Activated CD4-positive, alpha-beta T cell treated with anti-CD3 and anti-CD28 coated beads for 24 hours (primary cell): ENCODE measurements at places on chromosomes 2 and 18.

DNA sequence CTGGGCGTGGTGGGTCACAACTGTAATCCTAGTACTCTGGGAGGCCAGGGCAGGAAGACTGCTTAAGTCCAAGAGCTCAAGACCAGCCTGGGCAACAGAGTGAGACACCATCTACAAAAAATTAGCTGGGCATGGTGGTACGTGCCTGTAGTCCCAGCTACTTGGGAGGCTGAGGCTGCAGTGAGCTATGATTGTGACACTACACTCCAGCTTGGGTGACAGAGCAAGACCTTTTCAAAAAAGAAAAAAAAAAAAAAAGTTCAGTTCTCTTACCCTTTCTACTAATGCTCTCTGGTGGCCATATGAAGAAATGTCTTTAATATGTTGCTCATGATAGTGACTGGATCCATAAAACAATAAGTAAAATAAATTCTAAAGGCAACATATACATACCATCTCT lies 14.9 kb downstream of the TYW5 start:
- DNase-seq = no peak

DNA sequence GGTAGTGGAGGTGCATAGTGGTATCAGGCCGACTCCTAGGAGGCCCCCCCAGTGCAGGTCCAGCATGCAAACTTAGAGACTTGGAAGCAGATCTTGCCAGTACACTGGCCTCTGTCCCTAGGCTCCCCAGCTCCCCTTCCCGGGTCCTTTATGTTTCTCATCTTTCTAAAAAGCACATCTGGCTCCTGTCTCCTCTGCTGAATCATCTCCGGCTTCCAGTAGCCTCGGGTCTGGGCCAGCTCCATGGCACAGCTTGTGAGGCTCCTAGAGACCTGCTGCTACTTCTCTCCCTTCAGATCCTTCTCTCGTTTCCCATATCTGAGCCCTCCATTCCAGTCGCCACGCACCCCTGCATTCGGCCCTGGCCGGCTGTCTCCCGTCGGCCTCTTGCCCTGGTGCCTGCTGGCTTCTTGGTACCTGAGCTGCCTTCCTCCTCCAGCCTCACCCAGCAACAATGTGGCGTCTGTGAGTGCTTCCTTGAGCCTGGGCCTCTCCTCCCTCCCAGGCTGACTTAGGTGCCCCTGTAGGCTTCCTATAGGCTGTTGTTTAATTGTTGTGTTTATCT lies 6.6 kb downstream of the TRAF3IP1 start:
- no peak for DNase-seq

- no peak for DNase-seq
These were observed 245.5 kb upstream of the KCNJ3 start for GRCh38 chr2:154452906-154453493.

DNA sequence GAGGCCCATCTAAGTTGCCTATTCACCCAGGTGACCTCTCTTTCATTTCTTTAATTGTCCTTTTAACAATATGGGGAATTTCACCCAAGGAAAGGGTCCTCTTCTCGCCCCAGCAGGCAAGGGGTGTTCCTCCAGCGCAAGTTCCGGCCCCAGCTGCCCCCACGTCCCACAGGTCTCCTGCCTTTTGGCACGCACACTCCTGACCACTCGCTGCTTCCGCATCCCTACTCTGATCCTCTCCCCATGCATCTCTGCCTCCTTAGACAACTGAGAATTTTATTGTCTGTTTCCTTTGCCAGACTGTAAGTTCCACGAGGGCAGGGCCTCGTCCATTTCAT lies 684 bp upstream of the ARPC2 start:
- no peak for DNase-seq

DNA sequence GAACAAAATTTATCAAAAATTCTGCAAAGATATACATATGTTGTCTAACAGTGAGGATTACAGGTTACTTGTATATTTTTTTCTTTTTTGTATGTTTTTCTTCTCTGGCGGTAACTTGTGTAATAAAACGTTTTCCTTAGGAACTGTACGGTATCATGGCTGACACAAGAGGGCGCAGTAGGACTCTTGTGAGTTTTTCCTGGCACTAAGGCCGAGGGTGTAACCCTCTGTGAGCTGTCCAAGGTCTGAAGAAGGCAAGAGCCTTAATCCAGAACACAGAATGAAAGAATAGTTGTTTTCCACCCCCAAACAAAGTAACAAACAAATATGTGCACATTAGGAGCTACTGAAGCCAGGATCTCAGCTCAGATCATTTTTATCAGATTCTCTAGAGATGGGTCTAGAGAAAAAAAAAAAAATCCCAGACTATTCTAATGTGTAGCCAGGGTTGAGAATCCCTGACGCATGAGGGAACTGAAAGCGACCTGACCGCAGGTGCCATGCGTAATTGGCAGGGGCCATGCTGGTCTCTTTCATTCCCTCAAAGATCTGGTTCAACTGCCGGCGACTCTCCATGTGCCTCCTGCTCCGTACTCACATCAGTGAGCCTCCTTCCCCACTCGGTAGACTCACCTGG lies 27.0 kb downstream of the TMEM200C start:
- DNase-seq = no peak

DNA sequence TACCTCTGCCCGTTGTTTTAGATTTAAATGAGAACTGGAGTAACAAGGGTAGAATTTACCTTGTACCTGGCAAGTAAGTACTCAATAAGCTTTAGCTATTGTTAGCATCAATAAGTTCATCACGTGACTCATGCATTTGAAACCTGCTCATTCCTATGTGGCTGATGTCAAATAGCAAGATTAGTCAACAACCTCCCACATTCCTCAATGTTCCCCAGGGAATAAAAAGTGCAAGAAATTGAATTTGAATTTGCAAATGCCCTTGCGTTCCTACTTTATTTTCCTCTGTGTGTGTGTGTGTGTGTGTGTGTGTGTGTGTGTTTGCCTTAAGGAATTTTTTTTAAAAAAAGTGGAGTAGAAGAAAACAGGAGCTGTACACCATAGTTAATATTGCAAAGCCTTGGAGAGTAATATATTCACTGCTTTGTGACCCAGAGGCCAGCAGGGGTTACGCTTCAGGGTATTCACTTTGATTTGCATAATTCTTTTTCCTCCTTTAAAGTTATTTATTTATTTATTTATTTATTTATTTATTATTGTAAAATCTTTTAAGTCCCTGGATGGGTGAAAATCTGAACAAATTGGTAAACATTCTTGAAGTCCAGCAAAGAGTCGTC lies 43.9 kb upstream of the DNAH7 start:
- no peak for DNase-seq

- DNase-seq = no peak
These were observed 29.1 kb downstream of the MTCL1 start for GRCh38 chr18:8734496-8734895.

DNA sequence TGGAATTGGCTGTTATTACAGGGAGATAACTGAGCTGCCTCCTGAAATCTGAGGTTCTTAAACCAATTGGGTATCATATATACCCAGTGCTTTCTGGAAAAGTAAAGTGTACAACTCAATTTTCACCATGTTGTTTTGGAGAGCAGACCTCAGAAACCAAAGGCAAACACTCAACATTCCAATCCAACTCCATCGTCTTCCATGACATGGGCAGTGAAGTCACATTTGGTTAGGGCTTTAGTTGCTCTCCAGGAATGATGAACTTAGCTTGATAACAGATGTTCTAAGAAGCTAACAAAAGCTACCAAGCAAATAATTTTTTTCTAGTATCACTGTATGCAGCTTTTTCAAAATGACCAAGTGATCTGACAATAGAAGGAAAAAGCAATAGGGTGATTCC lies 107.0 kb upstream of the SLC35G4 start:
- no peak for DNase-seq

- no peak for DNase-seq
These were observed 295.0 kb downstream of the RAD51AP2 start for GRCh38 chr2:17223211-17223610.

- no peak for DNase-seq
These were observed 7.0 kb downstream of the FAM228A start for GRCh38 chr2:24181849-24182248.

- DNase-seq = no peak
These were observed 53.6 kb upstream of the ITGA6 start for GRCh38 chr2:172373766-172374165.

- DNase-seq = no peak
These were observed 3.2 kb downstream of the GALNT5 start for GRCh38 chr2:157260533-157261198.
